ENCODE measurements at places on chromosomes 2 and 18.

- no peak for DNase-seq
Observed at GRCh38 chr2:44954889-44955592, 13.5 kb downstream of the SIX3 start.

- DNase-seq = no peak
Observed at GRCh38 chr2:218152172-218152571, 14.6 kb downstream of the CXCR1 start.

GRCh38 chr18:49847524-49847923 lies 34.2 kb upstream of the ACAA2 start:
- no peak for DNase-seq

DNA sequence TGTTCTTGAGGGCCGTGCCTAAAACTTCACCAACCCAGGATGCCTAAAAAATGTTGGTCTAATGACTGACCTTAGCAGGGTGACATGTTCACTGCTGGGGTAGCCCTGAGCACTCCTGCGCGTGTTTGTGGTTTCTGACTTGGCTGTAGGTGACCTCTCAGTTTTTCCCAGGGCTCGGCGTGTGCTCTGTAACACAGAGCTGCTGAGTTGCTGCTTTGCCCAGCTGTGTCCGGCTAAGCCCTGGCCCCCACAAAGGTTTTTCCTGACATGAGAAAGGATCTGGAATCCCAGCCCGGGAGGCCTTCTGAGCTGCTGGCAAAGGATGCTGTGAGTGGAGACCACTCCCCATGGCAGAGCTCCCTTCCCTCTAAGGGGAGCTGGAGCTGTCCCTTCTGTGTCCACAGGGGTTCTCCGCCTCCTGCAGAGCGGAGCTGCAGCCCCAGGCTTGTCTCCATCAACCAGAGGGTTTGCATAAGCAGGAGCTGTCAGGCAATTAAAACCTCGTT lies 52.7 kb downstream of the CRIM1 start:
- peak; percentile 65 for DNase-seq

- DNase-seq = no peak
Observed at GRCh38 chr18:46718501-46719341, 38.1 kb downstream of the ST8SIA5 start.

DNA sequence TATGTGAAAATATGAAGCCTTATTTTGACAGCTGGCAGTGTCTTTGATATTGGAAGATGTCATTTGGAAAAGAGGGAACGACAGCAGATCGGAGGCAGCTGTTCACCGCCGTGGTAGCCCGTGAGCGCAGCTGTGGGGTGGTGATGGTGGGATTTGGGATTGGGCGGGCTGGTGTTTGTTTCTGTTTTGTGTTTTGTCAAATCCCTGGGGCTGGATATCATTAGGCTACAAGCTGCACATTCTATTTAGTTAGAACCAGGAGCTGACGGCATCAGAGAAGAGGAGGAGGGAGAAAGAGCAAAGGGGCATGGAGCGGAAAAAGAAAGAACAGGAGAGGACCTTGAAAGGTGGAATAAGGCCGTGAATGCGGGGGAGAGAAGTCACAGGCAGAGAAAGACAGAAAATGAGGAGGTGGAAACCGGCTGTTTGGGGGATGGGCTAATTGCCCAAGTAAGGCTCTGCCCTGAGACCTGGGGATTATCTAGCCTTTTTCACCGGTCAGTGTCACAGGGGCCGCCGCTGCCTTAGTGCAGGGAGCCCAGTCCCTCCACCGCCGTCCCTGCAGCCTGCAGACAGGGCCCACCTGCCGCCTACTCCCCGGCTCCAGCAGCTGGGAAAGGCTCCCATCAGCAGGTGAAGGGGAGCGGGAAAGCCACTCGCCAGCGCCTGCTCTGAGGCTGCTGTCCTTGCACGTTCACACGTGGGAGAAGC lies 88.0 kb downstream of the ZCCHC2 start:
- DNase-seq = peak; percentile 67

DNA sequence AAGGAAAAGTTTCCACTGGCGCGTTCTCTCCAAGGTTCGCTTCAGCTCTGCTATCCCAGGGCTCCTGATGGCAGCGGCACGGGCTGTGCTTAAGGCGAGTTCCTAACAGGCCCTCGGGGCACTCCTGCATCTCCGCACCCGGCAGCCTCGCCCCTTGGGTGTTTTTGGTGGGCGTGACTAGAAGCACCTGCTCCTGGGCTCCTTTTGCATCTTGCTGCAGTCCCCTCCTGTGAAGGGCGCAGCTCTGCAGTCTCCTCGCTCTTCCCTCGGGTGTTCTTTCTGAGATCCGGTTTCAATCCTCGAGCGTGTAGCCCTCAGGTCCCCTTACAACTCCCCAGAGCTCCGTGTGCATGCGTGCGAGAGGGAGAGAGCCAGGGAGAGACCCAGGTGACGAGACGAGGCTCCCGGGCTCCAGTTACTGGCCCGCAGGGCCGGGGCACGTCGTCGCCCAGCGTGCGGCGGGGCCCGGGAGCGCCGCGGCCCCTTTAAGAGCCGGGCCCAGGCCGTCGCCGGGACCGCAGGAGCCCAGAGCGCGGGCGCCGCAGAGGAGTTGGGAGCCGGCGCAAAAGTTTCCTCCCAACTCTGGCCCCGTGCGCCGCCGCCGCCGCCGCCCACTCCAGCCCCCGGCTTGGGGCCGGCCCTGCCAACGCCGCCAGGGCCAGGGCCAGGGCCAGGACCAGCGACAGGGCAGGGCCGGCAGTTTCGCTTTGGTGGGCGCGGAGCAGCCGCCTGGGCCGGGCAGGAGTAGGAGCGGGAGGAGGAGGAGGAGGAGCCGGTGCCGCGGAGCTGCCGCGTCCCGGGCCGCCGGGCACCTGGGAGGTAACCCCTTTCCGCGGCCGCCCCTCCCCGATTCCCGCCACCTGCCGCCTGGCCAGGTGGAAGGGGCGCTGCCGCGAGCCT lies at the start of gene PARD3B:
Gene PARD3B (plus strand): TSS at position 515 of the 900 bp plus-strand sequence. CDS start 525 bp downstream, outside the sequence.
- peak; percentile 61 for DNase-seq

GRCh38 chr18:54316071-54316820 lies 41.4 kb downstream of the STARD6 start:
- no peak for DNase-seq

DNA sequence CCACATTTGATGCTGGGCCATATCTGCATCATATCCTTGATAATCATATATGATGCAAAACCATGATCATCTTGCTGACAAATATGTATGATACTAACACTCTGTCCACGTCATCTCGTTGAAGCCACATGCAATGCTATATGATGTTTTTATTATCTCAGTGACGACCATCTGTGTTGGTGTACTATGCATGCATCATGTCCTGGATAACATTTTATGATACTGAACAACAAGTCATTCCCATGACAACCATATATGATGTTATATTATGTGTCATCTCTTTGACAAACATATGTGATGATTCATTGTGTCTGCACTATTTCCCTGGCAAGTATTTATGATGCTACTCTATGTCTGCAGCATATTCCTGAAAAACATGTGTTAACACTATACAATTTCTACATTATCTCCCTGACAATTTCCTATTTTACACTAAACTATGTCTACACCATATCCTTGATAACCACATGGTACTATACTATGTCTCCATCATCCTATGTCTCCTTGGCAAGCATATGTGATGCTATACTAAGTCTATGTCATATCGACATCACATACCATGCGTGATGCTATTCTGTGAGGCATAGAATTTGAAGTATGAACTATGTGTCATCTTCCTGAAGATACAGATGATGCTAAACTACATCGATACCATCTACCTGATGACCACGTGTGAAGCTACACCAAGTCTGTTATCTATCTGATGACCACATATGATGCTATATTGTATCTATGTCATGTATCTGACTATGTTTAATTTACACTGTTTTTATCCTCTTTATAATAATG lies 37.0 kb downstream of the DAW1 start:
- no peak for DNase-seq

DNA sequence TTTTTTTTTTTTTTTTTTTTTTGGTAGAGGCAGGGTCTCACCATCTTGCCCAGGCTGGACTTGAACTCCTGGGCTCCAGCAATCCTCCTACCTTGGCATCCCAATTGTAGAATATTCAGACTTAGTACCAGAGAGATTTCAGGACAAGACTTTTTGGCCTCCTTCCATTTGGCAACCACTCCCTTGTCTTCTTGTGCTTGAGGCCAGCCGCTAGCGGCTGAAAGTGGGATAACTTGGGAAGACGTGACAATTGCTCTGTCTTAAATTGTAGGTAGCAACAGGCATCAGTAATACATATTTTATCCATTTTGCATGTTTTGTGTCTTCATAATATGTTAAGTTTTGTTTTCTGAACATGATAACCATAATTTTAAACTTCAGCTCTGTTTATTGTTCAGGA lies 53.3 kb upstream of the TTN start:
- peak; percentile 39 for DNase-seq

DNA sequence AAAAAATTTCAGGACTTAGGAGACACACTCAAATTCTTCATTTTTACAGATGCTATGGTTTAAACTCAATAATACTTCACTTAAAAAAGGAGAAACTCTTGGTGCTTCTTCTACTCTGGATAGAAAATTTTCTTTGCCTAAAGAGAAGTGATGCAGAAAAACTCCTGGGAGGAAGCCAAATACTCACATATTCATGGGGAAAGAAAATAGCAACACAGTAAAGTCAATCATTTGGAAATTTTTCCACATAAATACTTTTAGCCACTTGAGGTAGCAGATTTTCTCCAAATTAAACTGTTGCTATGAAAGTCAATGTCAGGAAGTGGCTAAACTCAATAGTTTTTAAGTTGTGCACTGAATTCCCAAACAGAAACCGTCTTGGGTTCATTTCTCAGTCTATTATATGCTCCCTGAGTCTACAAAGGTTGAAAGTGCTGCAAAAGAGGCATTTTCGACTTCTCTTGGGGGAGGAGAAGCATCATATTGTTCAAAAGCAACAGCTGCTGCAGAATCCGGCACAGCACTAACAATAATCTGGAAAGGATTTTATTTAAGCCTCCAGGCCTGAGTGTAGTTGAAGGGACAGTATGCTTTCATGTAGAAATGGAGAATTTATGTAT lies 81.1 kb downstream of the UPP2 start:
- DNase-seq = peak; percentile 76

GRCh38 chr2:239326831-239327535 lies 73.8 kb downstream of the HDAC4 start:
- DNase-seq = peak; percentile 82

DNA sequence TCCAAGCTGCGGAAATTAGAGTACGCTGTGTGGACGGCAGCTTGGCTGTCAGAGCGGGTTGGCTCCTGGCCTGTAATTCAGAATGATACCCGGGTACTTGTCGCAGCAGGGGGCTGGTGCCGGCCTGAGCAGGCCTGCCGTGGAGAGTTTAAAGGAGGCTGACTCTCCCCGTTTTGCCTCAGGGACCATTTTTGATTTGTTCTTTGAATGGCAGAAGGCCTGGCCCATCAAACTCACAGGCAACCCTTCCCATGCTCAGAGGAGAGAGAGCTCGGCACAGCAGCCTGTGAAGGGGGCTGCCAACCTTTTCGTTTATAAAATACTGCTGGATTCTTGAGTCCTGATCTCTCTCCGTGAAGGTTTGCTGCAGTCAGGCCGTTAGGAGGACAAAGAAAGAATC lies 151.3 kb downstream of the KLHL29 start:
- no peak for DNase-seq

- DNase-seq = no peak
Observed at GRCh38 chr2:47346638-47347037, 56.3 kb upstream of the MSH2 start.

DNA sequence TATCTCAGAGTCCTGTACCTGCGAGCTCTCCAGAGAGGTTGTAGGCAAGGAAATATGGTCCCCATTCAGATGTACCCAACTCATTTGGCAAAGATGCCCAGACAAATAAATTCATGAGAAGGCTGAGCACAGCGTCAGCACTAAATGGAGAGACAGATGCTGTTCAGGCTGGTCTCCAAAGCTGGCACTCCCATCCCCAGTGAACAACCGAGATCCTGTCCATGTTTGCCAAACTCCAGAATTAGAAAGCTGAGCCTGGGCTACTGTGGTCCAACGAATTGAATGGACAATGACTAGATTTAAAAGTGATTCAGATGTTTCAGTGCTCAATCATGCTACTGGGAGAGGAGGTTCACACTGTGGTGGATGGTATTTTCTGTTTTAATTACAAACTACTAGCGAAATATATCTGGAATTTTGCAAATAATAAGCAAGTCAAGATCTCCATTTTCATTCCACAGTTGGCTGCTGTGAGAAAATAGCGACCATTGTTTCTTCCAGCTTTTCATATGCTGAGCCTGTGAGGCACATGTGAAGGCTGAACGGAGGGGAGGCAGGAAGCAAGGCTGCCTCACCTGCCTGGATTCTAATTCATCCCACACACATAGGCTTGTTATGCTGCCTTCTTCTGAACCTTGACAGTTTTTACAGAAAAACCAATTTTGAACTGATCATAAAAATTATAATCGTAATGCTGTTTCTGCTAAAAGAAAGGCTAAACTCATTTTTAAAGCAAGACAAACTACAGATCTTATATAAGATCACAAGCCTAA lies 22.6 kb upstream of the DAPL1 start:
- DNase-seq = no peak

GRCh38 chr2:173623438-173624319 lies 269.0 kb downstream of the CDCA7 start:
- peak; percentile 63 for DNase-seq

DNA sequence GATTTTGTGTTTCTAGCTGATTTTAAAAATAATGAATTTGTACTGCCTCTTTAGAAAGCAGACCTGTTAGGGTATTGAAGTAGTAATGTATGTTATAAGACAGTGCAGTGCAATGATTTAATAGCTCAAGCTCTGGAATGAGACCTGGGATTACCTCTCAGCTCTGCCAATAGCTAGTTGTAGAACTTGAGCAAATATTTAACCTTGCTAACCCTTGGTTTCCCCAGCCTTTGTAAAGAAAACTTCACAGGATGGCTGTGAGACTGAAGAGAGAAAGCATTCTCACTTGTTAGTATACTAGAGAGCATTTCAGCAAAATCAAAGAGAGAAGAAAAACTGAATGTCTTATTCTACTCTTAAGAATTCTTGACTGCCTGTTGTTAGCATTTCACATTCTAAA lies 293.9 kb downstream of the KIAA1328 start:
- DNase-seq = no peak

- peak; percentile 76 for DNase-seq
Observed at GRCh38 chr2:149994057-149994728, 406.6 kb upstream of the MMADHC start.

- DNase-seq = no peak
Observed at GRCh38 chr2:100818606-100819369, 1.2 kb upstream of the NPAS2 start.

DNA sequence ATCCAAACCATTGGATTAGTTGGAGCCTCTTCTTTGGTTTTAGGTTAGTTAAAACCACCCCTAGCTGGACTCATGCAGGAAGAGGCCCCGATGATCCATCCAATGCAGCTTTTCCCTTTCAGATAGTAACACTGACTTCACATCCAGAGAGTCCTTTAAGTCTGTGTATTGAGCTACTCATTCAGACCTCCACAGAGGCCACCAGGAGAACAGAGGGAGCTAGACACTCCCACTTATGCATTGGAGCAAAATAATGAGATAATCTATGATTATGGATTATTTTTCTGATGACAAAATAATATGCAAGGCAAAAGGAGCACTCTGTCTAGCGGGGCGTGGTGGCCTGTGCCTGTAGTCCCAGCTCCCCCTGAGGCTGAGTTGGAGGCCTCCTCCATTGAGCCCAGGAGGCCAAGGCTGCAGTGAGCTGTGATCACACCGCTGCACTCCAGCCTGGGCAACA lies 1.6 kb upstream of the ROCK2 start:
- DNase-seq = peak; percentile 28

Data from SJCRH30 (cell line).